ENCODE measurements at places on chromosomes 4 and X. TPM values are rescaled to one million over a fixed set of nuclear protein-coding genes. Genes with fewer than 3 reads are reported as not detected.
A peak's percentile ranks its signal among the peaks of the same experiment; 100 is the strongest.

GRCh38 chr4:183249854-183250253 is 70.2 kb downstream of the CLDN22 start:
- no peak for DNase-seq

DNA sequence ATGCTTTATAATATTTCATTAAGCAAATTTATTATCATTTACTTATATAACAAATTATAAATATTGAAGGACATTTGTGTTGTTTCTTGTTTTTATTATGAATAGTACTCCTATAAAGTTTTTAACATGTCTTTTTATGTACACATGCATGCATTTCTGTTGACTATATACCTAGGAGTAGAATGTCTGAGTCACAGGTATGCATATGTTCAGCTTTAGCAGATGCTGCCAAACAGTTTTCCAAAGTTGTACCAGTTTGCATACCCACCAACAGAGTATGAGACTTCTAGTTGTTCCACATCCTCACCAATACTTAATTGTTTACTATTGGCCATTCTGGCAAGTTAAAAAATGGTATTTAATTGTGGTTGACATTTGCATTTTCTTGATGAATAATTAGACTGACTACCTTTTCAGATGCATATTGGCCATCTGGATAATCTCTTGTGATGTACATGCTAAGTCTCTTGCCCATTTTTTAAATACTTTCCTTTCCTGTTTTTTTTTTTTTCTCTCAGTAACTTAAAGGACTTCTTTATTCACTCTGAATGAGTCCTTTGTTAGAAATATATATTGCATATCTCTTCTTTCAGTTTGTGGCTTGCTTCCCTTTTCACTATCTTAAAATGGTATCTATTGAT is 132.2 kb upstream of the TRIM2 start:
- DNase-seq: no peak

The MSMO1 gene
- total RNA-seq: 54.2 TPM

DNA sequence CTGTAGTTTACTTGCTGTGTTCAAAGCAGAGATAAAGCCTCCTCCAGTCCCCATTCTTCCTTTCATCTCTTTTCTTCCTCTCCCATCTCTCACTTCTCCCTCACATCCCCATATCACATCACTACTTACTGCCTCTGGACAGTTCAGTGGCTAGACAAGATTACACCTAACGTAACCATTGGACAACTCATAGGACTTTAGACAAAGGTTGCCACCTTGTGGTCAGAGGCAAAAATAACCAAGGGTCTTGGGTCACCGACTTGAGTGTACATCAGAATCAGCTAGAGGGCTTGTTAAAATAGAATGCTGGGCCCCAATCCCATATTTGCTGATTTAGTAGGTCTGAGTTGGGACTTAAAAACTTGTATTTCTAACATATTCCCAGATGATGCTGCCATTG is 109.3 kb upstream of the DGKK start:
- no peak for DNase-seq

The GAGE12E gene
- total RNA-seq: not detected

DNA sequence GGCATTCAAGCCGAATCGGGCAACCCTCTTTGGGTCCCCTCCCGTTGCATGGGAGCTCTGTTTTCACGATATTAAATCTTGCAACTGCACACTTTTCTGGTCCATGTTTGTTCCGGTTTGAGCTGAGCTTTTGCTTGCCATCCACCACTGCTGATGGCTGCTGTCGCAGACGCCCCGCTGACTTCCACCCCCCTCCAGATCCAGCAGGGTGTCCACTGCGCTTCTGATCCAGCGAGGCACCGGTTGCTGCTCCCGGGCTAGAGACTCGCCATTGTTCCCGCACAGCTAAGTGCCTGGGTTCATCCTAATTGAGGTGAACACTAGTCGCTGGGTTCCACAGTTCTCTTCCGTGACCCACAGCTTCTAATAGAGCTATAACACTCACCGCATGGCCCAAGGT is 13.3 kb downstream of the ACOX3 start:
- DNase-seq: no peak

- DNase-seq: no peak
These were observed 32.5 kb downstream of the HMGB2 start for GRCh38 chr4:173301518-173302201.

DNA sequence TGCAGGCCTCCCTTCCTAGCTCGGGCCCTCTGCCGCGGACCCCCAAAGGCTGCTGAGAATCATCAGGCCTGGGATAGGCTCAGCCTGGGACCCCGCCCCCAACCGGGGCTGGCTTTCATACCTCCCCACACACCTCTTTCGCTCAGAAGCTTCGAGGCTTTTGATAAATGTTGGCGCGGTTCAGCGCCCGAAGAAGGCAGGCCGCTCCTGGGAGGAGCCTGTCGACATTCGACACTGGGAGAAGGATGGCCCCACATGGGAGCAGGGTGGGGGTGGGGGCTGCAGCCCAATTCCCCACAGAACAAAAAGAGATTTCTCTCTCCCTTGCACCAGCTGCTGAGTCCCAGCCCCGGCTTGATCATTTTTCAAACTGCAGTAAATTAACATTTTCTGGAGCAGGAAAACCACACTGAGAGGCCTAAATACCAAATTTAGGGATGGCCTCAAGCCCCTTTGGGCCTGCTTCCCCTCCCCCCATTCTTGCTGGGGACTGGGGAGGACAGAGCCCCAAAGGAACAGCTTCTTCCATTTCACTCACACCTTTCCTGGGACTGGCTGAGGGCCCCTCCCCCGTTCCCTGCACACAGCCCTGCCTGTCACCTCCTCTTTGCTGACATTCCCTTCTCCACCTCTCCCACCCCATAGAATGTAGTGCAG is 112.9 kb upstream of the PJA1 start:
- no peak for DNase-seq

DNA sequence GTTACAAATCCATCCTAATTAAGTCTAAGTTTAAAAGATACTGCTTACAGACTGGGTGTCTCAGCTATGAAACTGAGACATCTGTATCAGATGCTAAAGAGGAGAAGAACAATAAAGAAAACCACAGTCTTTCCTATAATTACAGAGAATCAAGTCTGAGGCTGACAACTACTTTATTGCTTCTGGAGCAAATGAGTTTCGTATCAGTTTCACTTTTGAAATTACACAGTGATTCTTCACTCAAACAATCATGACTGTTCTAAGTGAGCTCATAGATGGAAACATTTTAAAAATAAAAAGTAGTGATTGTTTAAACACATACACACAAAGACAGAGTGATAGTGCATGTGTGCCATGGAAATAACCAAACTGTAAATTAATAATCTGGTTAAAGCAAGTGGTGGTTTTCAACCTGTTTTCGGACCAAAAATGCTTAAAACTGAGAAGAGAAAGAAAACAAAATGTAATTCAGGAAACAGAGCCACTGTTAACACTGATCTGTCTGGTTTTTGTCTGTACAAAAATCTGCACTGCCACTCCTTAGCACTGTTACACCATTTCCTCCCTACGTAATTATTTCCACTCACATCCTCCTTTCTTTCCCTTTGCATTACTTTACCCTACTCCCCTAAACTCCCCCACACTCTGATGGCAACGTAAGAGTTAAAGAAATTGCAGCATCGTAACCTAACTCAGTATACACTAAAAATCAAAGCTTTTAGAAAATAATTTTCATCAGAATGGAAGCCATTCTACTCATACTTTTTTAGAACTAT is 12.5 kb downstream of the RFC1 start:
- DNase-seq: no peak

DNA sequence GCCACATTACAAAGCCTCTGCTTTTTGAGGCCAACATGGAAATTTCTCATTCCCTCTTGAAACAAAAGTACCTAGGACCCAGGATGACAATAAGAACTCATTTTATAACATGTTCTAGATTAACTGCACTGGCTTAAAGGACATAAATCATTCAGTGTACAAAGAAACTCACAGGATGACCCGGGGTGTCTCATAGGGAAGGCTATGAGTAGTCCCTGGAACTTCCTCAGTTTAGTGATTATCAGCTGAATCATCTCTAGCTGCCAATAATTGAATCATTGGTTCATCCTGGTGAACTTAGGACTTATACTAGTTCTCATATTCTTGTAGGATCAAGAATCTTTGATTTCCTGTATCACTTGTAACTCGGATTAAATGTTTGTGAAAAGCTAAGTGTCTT is 95.8 kb upstream of the WDR1 start:
- DNase-seq: no peak

The AASDH gene
- 18.0 TPM for total RNA-seq

The CSAG3 gene
- not detected for total RNA-seq

DNA sequence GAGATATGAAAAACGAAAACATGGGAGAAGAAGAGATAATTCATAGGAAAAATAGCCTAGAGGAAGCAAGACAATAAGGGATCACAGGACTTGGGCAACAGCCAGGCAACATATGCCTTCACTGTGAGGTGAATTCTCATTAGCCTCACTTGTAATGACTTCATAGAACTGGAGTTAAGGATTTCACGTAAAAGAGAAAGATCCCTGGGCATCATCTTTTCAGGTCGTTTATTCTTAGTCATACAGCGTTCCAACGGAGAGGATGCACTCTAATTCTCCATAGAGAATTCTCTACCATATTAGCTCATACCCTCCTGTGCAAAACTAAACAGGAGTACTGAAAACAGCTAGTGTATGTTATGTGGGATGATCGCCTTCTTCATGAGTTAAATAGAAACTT is 1.4 kb downstream of the PRKG2 start:
- DNase-seq: no peak

DNA sequence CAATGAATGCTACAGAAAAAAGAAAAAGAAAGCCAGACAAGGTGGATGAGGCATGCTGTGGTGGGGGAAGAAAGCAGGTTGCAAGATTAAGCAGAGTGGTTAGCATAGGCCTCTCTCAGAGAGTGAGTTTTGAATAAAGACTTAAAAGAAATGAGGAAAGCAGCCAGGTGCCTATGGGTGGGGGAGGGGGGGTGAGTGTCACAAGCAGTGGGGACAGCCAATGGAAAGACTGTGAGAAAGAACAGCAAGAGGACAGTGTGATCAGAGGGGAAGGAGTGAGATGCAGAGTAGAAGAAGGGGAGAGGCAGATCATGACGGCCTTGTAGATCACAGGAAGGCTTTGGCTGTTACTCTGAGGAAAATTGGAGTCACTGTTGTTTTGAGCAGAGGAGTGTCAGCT is 162.5 kb downstream of the SOX3 start:
- no peak for DNase-seq

DNA sequence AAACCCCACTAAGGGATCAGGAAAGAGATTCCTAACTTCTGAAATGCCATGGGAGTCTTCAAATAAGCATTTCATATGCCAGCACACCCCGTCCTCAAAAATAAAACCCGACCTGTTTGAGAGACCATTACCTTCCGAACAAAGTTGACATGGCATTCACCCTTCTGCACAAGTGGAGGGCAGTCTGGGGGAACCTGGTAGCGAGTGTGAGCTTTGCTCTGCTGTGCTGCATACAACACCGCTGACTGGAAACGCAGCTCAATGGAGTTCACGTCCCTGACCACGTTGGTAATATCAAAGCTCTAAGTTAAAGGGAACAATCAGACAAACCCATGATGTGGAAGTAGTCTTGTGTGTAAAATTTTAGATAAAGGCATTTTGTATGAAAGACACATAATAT is 38.0 kb downstream of the MANBA start:
- no peak for DNase-seq

DNA sequence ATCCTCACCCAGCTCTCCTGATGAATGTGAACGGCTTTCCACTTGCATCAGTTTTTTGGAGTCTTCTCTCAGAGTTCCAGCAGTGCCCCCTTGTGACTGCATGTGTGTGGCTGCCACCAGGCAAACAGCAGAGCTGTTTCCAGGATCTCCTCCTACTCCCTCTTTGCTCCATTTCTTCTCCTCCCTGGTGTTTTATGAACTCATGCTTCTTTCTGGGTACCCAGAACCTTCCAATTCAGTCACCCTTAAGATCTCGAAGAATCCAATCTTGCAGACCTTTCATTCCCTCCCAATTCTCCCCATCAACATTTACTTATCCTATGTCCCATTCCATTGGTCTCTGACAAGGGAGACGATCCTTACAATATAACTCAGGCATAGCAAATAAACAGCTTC is 6.8 kb upstream of the TCEANC start:
- peak; percentile 23 for DNase-seq

GRCh38 chrX:37876716-37877115 is 29.3 kb upstream of the DYNLT3 start:
- DNase-seq: no peak

GRCh38 chr4:121669163-121669550 is 27.6 kb downstream of the ANXA5 start:
- DNase-seq: no peak

The SNCA gene
- 18.3 TPM for total RNA-seq

The NSG1 gene
- 45.8 TPM for total RNA-seq

The ELMOD2 gene
- total RNA-seq: 45.6 TPM

- DNase-seq: peak; percentile 58
These were observed at the start of gene BEX2 for GRCh38 chrX:103310555-103311398. Gene BEX2, minus strand, starts transcription at chrX:103310990. Its CDS starts 1,014 bp downstream, at chrX:103309976.

DNA sequence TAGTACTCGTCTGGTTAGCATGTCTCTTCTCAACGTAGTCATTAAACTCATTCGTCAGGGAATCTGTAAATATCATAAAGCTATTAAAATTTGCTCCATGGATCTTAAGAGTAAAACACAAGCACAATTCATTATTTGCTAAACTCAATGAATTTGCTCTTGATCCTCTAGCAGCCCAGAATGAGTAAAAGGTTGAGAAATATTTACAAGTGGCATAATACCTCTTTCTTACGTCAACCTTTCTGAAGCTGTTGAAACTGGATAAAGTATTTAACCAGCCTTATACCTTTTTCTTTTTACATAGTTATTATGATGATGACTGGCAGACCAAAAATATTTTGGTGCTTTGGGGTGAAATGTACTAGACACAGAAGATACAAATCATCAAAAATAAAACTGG is 66.9 kb downstream of the LUZP4 start:
- DNase-seq: no peak

GRCh38 chr4:34250562-34250961 is 1993.8 kb downstream of the ARAP2 start:
- DNase-seq: no peak

The CXCL3 gene
- 2.8 TPM for total RNA-seq

The TAF7L gene
- total RNA-seq: 0.45 TPM

The CLOCK gene
- 22.8 TPM for total RNA-seq

DNA sequence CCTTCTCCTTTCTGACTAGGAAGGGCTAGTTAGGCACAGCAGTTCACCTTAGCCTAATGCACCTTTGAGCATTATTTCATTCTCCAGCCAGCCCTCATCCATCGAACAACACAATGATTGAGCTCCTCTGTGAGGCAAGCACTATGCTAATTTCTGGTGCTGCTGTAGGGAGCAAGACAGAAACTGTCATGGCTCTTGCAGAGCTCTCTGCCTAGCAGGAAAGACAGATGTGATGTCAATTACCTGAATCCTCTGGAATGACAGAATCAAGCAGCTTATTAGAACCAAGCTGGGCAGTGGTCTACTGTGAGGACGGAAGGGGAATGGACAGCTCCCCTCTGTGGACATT is 256.1 kb upstream of the NOCT start:
- DNase-seq: no peak

DNA sequence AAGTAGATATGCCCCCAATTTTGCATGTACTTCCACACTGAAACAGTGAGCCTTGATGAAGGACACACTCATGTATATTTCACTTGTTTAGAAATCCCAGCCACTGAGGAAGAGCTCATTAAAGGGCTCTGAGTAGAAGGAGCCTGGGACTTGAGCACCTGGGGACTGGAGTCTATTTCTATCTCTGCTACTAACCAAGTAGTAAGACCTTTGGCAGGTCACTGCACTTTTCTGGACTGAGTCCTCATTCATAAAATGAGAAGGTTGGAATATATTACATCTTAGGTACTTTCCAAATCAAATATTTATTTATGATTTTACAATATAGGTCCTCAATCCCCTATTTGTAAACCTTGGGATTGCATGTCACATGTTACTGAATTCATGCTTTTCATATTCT is 78.2 kb upstream of the C4orf54 start:
- DNase-seq: no peak

GRCh38 chr4:15702941-15703403 is at the start of gene BST1:
Gene BST1, plus strand, starts transcription at chr4:15703065. Its CDS starts 80 bp downstream, at chr4:15703145.
- no peak for DNase-seq

The KLHL34 gene
- total RNA-seq: not detected

The SRPK3 gene
- total RNA-seq: not detected
